Inflammatory macrophage treated with lipopolysaccharide for 1 hour (primary cell): ENCODE measurements at places on chromosomes 11 and 22.

DNA sequence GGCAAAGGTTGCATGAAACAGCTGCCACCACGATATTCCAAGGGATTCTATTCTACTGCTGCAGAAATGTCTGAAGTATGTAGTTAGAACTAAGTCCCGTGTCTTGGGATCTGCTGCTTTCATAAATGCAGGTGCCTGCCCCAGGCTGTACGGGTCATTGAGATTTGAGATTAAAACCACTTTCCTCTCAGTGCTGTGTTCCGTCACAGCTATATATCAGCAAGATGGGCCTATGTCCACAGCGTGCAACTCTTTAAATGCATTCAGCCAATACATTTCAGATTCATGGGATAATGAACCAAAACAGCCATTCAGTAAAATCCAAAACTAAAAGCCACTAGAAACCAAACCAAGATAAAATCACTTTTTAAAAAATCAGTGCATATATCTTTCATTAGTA is 107.3 kb upstream of the LUZP2 start:
- DNase-seq = no peak

GRCh38 chr11:2186669-2187279 is 15.2 kb upstream of the TH start:
- peak; percentile 44 for DNase-seq

DNA sequence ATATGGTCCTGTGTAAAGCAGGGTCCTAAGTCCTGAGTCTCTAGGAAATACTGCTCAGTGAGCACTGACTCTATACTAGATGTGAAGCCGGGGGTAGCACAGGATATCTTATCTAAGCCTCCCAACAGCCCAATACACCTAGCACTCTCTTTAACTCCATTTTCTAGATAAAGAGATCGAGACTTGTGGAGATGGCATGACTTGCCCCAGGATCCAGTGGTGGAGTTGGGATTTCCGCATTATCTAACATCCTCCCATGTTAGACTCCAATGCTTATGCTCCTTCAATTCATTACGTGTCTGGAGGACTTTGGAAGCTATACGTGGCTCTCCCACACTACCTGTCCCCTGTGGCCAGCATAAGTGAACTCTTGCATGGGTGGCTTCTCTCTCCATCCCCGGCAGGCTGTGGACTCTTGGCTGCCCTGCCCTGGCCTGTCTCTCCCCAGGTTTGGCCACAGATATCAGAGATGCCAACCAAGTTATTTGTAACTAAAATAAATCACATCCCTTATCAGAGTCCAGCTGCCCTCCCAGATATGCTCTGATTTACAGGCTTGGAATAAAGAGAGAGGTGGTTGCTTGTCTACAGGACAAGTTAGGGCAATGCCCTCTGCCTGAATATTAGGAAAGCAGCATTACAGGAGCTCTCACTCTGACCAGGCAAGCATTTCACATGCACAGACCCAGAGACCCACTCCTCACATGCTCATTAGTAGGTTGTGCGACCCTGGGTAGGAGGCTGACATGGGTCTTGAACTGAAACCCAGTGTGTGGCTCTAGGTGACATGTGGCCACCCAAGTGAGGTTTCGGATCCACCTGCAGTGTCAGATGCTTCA is 4.5 kb downstream of the CD44 start:
- peak; percentile 40 for DNase-seq

- DNase-seq = no peak
These were observed 31.8 kb upstream of the FCHSD2 start for GRCh38 chr11:73173755-73174494.

DNA sequence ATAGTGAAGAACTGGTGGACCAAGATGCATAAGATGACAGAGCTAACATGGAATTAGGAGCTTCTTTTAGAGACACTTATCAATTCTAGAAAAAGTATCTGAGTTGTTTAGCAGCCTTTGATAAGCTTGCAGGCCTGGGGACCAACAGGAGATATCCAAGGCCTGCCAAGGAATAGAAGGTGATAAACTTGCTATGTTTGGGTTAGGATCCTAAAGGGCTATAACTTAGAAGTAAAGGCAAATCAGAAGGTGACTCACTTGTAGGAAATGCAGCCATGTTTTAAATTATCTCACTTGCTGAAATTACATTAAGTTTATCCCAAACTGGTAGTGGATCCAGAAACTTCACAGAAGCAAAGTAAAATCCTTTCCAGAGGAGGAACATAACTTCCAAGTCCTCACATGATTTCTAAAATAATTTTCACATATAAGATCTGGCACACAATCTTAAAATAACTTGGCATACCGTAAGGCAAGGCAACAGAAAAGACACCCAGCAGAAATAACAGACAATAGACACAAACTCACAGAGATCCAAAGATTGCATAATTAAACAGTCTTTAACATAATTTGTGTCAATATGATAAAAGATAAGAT is 69.6 kb upstream of the TEAD1 start:
- DNase-seq = no peak

DNA sequence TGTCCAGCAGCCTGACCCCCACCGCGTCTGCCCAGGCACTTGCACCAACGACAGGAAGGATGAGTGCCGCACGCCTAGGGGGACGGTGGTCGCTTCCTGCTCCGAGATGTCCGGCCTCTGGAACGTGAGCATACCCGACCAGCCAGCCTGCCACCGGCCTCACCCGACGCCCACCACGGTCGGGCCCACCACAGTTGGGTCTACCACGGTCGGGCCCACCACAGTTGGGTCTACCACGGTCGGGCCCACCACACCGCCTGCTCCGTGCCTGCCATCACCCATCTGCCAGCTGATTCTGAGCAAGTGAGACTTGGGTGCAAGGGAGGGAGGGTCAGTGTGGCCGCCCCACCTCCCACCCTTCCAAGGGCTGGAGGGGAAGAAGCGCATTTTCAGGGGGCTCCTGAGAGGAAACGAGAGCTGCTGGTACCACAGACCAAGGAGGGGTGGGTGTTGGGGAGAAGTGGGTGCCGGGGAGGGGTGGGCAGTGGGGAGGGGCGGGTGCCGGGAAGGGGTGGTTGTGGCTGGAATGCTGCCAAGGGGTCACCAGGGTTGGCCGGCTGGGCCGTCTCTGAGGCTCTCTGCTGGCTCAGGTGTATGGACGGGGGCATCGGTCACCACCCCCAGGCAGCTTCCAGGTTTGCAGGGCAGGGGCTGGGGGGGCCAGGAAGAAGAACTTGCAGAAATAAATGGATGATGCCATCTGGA is 27.7 kb upstream of the MUC5B start:
- DNase-seq = no peak

GRCh38 chr22:29520851-29521250 is 32.7 kb downstream of the THOC5 start:
- DNase-seq = no peak

DNA sequence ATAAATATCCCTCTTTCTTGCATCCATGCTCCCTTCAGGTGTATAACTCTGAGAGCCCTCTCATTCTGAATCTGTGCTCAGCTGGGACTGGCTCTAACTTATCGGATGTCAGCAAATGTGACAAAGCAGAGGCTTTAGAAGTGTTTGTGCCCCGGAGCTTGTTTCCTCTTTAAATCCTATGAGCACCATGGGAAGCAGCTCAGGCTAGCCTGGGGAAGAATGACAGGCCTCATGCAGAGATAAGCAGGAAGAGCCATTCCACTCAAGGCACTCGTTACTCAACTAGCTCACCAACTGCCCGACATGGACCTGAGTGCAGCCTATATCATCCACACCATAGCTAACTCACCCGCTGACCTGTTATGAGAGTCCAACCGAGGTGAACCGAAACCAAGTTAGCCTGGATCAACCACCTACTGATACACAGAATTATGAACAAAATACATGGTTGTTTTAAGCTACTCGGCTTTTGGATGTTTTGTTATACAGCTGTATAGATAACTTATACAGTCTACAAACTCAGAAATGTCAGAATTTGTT is 990.7 kb downstream of the NTM start:
- no peak for DNase-seq

DNA sequence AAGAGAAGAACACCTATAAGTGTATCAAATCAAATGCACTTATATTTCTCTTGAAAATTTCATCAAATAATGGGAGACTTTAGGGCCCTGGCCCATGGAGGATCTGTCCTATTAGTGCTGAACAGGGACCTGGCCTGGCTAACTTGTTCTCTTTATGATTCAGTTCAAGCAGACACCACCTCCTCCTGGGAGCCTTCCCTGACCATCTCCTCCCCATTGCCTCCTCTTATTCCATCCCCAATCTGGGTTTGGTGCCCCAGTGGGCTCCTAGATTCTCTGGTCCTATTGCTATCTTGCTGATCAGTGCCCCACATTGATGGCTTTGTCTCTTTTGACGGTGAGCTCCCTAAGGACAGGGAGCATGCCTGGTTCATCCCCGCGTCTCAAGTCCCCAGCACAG is 60.1 kb downstream of the MICAL2 start:
- no peak for DNase-seq

GRCh38 chr11:32706985-32707741 is 87.3 kb downstream of the CCDC73 start:
- peak; percentile 64 for DNase-seq

DNA sequence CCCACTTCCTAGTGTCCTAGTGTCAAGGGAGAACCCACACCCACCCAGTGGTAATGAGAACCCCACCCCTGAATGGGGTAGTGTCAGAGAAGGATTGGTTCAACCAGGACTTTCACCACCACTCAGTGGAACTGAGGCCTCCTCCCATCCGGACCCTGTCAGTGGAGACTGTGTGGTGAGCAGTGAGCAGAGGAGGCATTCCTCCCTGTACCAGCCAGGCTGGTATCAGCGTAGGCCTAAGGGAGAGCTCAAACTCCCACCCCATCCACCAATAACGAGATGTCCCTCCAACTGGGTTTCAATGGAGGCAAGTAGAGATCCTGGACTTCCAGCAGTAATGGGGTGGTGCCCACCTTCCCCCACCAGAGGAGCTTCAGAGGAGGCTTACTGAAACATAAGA is 1171.4 kb downstream of the TBC1D22A start:
- DNase-seq = no peak

GRCh38 chr11:122756417-122756816 is 81.9 kb upstream of the CRTAM start:
- peak; percentile 78 for DNase-seq

DNA sequence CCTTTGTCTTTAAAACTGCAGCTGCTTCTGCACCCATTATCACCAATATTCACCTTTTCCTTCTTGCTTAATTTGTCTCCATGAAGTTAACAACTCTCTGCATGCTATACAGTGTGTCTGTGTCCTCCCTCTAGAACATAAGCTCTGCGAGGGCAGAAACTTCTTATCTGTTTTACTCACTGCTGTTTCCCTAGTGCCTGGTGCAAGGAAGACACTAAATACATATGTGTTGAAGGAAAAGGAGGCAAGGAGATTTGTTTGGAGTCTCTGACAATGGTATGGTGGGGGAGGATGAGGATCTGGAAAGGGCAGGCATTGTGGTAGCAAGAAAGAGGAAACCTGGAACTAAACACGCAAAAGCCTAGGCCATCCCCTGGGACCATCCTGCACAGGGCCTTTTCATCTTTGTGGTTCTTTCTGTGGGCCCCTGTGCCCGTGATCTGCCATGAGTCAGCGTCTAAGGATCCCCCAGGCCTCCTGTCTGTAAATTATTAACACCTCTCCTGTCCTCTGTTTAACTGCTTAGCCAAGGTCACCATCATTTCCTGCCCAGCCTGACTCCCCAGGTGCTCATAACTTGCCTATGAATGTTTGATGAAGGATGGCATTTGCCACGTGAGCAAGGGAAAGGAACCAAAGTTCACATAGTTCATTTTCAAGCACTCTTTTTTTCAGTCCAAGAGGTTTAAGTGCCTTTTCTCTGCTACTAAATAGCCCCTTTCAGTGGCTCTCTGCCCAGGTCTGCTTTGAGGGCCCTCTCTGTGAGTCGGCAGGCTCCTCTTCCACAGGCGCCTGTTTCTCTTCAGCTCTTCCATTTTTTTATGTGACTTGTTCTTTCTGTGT is 131.1 kb downstream of the RASSF10 start:
- DNase-seq = no peak

DNA sequence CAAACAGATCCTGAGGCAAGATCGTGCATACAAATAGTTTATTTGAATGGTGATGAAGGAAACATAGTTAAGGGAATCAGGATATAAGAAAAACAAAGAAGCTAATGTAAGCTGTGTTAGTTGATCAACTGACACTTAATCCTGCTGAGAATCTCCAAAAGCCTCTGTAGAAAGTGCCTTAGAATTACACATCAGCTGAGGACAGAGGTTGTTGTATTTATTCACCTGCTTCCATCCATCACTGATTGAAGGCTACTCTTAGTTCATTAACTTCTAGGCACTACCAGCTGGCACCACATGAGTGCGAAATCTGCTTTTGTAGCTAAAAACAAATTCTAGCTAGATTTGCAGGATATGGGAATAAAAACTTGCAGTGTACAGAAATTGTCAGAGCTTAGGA is 1082.0 kb upstream of the CNTN5 start:
- DNase-seq = no peak

DNA sequence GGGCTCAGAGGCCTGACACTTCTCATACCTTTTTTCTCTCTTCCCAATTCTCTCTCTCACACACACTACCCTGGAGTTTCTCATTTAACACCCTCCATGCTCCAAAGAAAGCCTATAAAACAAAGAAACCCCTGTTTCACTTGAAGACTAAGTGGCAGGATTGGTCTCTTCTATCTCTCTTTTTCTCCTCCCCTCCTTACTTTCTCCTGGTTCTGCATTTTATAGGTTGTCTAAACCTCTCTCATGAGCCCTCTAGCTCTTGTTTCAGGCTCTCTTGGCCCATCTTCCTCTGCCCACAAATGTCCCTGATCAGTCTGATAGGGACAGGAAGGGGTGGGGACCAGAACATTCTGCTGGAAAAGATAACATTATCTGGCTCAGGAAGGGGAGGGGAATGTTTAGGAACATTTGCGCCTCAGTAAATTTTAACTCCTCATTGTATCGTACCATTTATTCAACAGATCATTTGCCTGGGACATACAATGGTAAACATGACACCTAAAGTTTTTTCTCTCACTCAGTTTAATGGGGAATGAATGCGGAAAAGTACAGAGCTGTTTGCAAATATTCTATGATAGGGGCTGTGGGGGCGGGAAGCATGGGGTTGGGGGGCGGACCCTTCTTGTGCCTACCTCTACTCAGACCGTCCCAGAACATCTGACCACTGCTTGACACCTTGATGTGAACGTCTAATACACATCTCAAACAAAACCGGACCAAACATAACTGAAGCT is 10.8 kb downstream of the CRYBA4 start:
- no peak for DNase-seq

GRCh38 chr11:44193856-44194255 is 98.4 kb downstream of the EXT2 start:
- DNase-seq = no peak

DNA sequence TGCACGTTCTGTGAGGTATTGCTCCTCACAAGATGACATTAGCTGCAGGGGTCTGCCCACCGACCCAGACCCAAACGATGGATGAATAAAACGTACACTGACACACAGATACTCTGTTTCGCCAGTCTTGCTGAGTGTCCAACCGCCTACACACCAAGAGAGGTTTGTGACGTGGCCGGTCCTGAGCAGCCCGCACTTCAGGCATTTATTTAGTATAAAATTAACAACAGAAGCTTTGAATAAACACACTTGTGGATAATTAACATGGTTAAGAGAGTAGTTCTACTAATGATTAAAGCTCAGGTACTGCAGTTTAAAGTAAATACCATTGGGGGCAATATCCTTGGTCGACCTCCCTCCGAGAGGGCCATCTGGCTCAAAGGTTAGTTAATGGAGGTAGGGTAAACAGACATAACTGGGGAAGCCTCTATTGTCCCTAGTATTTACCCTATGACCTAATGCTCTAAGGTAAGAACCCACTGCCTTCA is 75.7 kb downstream of the CCDC83 start:
- no peak for DNase-seq
